ENCODE measurements at places on chromosomes 2 and 18.

DNA sequence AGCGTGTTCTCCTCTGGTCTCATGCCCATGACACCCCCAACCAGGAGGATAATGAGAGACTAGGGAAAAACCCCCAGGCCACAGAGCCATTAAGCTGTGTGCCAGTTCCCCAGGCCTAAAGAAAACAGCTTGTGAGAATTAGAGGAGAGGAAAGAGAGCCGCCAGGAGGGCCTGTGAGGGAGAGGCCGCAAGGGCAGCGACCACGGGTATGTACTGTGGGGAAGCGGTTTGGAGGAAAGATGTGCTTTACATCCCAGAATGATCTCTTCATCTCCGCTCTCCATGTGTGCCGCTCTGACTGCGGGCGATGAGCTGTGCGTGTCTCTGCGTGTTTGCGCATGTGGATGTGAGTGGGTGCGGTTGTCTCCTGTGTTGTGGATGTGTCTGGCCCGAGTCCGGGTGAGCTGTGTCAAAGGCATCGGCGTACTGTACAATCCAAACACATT is 82.9 kb downstream of the DYSF start:
- DNase-seq: no peak

- no peak for DNase-seq
These were observed 44.5 kb downstream of the COMMD1 start for GRCh38 chr2:61949714-61950560.

GRCh38 chr2:26991717-26992116 is 21.3 kb downstream of the MAPRE3 start:
- DNase-seq: no peak

DNA sequence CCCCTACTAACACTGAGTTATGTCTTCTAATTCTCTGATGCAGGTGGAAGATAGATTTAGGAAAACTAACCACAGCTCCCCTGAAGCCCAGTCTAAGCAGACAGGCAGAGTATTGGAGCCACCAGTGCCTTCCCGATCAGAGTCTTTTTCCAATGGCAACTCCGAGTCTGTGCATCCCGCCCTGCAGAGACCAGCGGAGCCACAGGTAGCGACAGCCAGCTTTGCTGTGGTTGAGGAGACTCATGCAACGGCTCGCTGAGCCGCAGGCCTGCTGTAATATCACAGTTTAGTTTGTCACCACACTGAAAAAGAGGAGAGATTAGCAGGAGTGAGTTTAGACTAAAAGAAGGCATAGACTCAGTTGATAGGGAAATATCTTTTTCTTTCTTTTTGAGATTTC is 131.0 kb upstream of the IL1R2 start:
- no peak for DNase-seq

DNA sequence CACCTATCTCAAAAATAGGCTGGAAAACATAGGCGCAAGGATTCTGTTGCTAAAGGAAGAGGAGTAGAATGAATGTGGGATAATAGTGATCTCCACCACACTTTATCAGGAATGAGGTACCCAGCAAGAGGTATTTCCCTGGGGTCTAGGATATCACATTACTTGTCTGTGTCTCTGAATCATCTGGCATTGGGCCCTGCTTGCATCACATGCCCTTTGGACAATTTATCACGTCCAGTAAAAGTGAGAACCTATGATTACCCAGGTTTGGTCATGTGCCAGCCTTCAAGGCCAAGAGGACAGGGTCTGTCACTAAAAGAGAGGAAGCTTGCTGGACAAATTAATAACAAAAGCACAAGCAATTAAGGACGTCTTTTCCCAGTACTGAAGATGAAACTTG is 11.4 kb upstream of the TRAPPC8 start:
- no peak for DNase-seq

DNA sequence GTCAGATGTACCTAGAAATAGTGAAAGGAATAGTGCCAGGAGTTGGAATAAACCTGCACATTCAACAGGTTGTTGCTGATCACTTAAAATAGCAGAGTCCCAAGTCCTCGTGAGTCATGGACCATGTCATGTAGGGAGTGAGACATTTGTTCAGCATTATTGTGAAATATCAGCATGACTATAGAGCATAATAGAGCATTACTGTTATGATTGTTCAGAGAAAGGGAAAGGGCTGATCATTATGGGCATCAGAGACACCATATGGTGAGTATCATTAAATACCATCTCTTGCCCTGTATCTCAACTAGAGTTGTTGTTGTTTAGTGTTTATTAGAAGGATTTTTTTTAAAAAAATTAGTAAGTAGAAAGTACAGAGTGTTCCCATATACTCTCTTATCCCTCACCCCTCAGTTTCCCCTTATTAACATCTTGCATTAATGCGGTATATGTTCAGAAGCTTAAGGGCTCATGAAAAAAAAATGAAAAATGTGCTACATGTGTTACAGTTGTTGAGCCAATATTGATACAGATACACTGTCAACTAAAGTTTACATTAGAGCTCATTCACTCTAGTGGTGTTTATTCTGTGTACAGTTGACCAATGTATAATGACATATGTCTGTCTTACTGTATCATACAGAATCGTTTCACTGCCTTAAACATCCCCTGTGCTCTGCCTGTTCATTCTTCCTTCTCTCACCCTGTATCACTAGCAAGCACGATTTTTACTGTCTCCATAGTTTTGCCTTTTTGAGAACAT is 5.7 kb downstream of the ELAC1 start:
- no peak for DNase-seq

- no peak for DNase-seq
These were observed 651 bp upstream of the STAM2 start for GRCh38 chr2:152176113-152176714.

DNA sequence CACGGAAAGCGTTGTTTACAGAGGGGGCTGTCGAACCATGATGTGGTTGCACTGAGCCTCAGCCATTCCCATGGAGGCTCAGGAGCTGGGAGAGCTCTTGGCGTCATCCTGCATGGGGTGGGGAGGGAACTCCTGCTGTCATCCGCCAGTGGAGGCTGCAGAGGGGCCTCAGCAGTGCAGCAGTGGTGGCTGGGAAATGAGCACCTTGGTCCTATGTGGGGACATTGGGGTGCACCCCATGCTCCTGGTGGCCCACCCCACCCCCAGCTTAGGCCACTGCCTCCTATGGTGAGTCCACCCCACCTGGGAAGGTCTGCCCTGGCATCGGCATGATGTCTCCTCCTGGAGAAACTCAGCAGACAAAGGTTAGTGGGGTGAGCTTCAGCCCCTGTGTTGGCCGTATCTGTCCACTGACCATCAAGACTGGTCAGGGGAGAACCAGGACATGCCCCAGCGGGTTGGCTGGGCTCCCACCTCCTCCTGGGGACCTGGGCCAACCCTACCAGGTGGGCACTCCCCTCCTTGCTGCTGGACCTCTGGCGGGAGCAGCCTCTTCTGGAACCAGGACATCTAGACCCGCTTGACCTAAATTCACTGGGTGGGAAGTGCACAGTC is 67.8 kb upstream of the HDAC4 start:
- DNase-seq: no peak

- no peak for DNase-seq
These were observed 219.3 kb upstream of the OSR1 start for GRCh38 chr2:19577723-19578122.

- DNase-seq: no peak
These were observed 115.4 kb downstream of the KYNU start for GRCh38 chr2:142992840-142993239.

- DNase-seq: no peak
These were observed 25.5 kb downstream of the CRACDL start for GRCh38 chr2:98910349-98911125.

GRCh38 chr18:50312296-50313030 is 25.0 kb upstream of the CXXC1 start:
- DNase-seq: no peak

DNA sequence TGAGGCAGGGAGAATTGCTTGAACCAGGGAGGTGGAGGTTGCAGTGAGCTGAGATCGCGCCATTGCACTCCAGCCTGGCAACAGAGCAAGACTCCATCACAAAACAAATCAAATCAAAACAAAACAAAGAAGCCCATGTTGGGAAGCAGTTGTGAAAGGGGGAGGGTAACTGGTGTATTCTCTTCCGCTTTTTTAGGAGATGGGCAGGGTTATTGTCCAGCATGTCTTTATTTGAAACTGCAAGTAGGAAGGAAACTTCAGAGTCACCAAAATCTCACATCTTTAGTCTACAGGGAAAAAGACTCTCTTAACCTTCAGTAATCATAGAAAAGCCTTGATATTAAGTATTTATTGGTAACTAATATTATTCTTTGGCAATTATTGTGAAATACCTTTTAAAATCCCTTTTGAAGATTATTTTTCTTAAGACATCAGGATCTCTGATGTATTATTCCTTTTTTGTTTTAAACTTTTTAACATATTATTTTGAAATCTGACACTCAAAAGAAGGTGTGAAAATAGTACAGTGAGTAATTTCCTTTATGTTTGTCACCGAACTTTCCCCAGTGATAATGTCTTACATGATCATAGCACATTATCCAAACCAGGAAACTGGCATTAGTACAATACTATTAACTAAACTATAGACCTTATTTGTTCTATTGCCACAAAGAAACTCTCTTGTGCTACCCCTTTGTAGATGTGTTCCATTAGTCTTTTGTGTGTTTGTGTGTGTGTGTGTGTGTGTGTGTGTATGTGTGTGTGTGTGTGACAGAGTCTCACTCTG is 84.3 kb upstream of the LTBP1 start:
- no peak for DNase-seq

DNA sequence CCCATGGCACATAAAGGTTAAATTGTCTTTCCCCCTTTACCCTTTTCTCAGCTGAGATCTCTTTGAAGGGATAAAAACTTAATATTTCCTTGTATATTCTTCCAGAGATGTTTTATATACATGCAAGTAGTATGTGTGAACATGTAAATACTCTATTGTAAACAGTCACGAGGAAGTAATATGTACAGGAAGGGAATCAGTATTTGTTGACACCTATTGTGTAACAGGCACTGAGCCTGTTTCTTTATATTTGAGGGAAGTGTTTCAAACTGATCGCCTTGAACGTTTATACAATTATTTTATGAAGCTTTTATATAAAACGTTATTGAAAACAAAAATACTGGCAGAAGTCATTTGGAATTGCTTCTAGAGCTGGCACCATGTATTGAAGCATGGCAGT is 13.2 kb downstream of the RALBP1 start:
- no peak for DNase-seq

GRCh38 chr2:5932556-5933469 is 240.6 kb downstream of the SOX11 start:
- DNase-seq: no peak

DNA sequence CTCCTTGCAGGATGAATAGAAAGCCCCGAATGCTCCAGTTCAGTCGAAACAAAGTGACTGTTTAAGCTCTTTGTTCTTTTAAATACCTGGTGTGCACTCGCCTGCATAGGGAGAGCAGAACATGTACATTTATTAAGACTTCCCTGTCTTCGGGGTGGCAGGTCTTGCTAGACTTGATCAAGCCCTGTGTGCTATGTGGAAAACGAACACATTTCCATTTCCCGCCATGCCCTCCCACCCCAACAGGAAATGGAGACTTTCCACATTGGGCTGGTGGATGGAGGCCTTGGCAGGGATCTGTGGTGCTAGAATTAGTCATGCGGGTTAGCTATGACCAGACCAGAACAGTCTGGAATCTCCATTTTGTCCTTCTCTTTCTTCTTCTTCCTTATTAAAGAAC is 321.0 kb upstream of the THSD7B start:
- DNase-seq: no peak

DNA sequence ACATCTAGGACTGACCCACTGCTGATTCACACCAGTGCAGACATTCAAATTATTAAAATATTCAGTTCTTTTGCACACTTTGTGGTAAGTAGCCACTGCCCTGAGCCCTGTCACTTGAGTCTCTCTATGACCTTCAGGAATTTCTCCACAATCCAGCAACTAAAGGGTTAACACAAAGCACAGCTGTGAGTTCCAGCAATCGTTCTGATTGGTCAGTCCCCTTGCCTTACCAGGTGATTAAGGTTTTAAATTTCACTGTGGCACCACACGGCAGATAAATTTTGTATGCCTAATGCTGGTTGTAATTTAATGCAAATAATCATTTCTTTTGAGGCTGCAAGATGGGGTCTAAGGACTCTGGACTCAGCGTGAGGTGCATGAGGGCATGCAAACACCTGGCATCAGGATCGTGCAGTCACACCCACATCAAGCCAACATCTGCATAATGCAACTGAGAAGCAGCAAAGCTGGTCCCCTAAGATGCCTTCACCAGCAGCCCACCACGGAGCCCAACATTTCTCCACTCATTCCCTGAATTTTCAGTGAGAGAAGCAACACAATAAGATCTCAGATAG is 36.6 kb downstream of the SLC14A1 start:
- DNase-seq: no peak

DNA sequence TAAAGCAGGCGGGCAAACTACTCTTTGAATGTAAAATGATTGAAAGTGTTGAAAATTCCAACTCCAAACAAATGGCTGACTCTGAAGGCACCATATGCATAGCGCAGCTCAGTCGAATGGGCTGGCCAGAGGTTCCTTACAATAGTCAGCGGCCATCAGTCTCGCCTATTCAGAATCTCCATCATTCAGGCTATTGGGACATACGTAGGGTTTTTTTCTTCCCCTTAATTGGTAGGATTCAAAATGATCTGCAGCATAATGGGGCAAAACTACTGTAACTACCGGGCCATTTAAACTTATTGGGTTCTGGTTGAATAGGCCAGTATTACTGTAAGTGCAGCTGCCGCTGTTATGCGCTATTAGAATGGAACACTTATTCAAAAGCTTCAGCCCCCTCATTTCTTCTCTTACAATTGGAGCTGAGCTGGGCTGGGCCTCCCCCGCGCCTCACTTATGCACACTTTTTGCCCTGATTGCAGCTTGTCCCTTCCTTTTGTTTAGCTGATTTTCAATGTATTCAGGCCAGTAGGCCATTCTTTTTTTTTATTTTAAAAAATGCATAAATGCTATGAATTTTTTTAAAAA is 40.4 kb downstream of the SLC9A4 start:
- DNase-seq: no peak

GRCh38 chr18:48597110-48597509 is 58.3 kb downstream of the CTIF start:
- no peak for DNase-seq

DNA sequence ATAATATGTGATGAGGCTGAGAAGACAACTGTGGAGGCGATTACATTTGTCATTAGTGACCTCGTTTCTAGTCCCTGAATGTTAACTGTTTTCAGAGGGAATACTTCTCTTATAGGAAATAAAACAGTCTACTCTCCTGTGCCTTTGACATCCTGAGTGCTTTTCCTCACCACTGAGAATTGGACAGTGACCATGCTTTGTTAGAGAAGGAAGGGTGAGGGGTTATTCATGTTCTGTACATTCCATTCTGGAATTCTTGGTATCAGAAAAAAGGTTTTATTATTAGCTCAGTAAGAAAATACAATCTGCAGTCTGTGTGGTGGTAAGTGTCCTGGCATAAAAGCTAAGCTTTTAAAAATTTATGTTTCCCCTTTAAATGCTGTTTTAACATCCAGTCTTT is 58.8 kb downstream of the PARD3B start:
- no peak for DNase-seq

Data from stimulated activated CD8-positive, alpha-beta memory T cell treated with anti-CD3 and anti-CD28 coated beads, Interleukin-7, amount 100 ng/mL, for 24 hours (primary cell).